CD8-positive, alpha-beta memory T cell (primary cell): ENCODE measurements at places on chromosomes 2 and 18. TPM values are rescaled to one million over a fixed set of nuclear protein-coding genes. Genes with fewer than 3 reads are reported as not detected.

DNA sequence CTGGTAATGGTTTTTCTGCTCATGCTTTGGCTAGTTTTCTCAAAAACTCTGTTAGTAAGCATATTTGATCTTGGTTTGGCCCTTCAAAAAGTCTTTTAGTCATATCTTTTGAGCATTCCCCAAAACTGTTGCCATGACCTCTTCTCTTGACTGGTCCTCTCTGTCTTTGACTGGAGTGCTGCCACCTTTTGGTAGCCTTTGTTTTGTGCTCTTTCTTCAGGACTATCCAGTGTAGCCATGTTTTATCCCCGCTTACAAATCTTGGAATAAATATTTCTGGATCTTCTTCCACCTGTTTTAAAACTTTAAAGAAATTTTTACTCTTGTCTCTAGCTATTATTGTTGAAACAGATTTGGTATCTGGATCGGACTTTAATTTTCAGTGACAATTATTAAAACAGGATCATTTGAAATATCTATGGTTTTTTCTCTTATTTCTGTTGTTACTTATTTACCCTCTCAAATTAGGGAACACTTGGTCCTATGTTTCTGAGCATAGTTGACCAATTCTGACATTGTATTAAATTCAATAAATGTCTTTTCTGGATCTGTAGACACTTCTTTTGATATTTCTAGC lies 965 bp upstream of the ELOA2 start:
- DNase-seq, result no peak

- DNase-seq, result no peak
Observed at GRCh38 chr2:222976521-222977061, 75.4 kb upstream of the KCNE4 start.

DTNA gene
- polyA plus RNA-seq, result not detected

RRM2 gene
- polyA plus RNA-seq, result 1.4 TPM

ERICH2 gene
- not detected for polyA plus RNA-seq
